ENCODE measurements at places on chromosomes 7 and 10.

DNA sequence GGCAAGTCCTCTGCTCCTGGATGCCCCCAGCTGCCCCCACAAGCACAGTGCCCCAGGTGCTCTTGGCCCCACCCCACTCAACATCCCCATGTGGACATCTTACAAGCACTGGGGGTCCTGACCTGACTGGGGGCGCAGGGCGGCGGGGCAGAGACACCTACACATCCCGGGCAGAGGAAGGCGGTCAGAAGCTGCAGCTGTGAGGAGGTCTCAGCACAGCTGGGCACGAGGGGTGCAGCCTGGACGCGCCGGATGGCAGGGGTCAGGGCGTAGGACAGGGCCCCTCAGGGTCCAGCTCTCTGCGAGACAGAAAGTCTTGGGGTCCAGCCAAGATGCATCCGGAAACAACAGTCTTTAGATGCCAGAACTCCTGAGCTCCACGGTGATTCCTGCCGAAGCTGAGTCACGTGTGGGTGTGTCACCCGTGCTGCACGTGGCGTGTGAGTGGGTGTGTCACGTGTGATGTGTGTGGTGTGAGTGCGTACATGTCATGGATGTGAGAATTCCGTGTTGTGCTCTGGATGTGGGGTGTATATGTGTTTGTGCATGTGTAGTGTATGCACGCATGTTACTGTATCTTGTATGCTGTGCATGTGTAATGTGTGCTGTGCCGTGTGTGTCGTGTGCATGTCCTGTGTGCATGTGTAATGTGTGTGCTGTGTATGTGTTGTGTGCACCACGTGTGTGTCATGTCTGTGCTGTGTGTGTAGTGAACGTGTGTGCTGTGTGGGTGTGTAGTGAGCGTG is 5.1 kb downstream of the VENTX start:
- no peaks in the 10 kb centered on the region for H3K36me3 ChIP-seq
- no peak overlapping the region for H3K27ac ChIP-seq
- no peaks in the 10 kb centered on the region for H3K4me1 ChIP-seq
- peaks cover 44% of the 10 kb centered on the region for H3K27me3 ChIP-seq
- DNase-seq = no peak

- H3K4me3 ChIP-seq = peak overlapping the region; percentile 55
- no peaks in the 10 kb centered on the region for H3K27me3 ChIP-seq
- peak overlapping the region; percentile 65 for H3K27ac ChIP-seq
- peaks cover 14% of the 10 kb centered on the region for H3K4me1 ChIP-seq
- peak; percentile 63 for DNase-seq
Measured at GRCh38 chr7:1169409-1170368, 9.7 kb upstream of the ZFAND2A start.

DNA sequence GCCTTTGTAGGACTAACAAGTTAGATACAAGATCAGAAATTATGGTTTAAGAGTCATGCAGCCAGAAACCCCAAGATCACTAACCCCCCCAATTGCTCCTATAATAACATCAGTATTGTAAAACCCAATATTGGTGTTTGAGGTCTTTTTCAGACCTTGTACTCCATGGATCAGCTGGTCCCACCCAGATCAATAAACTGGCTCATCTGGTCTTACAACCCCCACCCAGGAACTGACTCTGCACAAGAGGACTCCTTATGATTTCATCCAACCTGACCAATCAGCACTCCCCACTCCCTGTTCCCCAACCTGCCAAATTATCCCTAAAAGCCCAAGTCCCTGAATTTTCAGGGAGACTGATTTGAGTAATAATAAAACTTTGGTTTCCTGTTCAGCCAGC is 6.4 kb upstream of the GSAP start:
- peaks cover 11% of the 10 kb centered on the region for H3K27me3 ChIP-seq
- peaks cover 3% of the 10 kb centered on the region for H3K4me1 ChIP-seq
- H3K36me3 ChIP-seq = no peaks in the 10 kb centered on the region
- DNase-seq = no peak
- no peak overlapping the region for H3K27ac ChIP-seq
- no peak overlapping the region for H3K4me3 ChIP-seq

DNA sequence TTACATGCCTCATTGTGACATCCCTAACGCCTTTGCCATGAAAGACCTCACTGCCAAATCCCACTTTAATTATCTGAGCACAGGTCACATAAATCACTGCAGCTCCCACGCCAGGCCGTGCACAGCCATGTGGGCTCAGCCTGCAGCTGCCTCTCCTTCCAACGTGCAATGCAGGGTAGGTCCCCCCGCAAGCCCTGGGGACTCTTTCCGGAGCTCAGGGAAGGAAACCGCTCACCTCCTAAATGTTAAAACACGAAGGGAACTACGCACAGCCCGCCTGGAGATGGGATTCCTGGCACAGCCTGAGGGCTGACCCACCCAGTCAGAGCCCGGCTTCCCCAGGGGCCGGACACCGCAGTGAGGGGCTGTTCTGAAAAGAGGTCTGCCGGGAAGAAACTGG is 128.0 kb downstream of the MAD1L1 start:
- H3K4me1 ChIP-seq = peaks cover 28% of the 10 kb centered on the region
- no peaks in the 10 kb centered on the region for H3K36me3 ChIP-seq
- DNase-seq = no peak
- H3K27me3 ChIP-seq = no peaks in the 10 kb centered on the region
